Iris pigment epithelial cell (primary cell): ENCODE measurements at places on chromosomes 6 and 20.
A peak's percentile ranks its signal among the peaks of the same experiment; 100 is the strongest.

- DNase-seq: peak; percentile 59
These were observed 128.1 kb downstream of the ISM1 start for GRCh38 chr20:13349235-13349604.

- DNase-seq: no peak
These were observed 169.4 kb downstream of the ZDHHC14 start for GRCh38 chr6:157550114-157550989.

GRCh38 chr6:170504479-170504878, 48.6 kb downstream of the PSMB1 start:
- DNase-seq: no peak

DNA sequence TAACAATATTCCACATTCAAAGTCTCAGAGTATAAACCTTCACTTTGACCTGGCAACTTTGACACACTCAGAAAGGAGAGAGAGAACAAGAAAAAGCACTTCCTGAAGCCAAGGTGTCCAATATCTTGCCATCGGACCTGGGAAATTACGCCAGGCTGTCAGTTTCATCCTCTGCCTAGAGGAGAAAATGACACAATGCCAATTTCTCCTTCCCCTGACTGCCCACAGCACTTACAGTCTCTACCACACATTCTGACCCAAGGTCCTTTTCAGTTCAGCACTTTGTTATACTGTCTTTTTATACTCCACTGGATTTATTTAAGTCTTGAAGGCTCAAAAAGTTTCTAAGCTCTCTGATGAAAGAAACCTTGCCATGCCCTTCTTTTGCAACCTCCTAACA, 250.4 kb downstream of the GMPR start:
- no peak for DNase-seq

- peak; percentile 82 for DNase-seq
These were observed 41.4 kb downstream of the MCM8 start for GRCh38 chr20:5991623-5992441.

DNA sequence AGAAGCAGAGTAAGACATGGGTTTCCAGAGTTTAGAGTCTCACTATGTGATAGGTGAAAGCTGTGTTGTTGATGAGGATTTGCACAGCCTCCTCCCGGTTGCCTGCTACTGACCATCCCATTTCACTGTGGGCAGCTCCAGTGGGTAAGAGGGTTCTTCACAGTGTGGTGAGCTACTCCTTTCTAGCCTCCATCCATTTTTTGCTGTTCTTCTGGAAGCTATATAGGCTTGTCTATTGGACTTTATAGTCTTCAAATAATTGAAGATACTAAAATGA, 13.4 kb downstream of the UST start:
- no peak for DNase-seq

DNA sequence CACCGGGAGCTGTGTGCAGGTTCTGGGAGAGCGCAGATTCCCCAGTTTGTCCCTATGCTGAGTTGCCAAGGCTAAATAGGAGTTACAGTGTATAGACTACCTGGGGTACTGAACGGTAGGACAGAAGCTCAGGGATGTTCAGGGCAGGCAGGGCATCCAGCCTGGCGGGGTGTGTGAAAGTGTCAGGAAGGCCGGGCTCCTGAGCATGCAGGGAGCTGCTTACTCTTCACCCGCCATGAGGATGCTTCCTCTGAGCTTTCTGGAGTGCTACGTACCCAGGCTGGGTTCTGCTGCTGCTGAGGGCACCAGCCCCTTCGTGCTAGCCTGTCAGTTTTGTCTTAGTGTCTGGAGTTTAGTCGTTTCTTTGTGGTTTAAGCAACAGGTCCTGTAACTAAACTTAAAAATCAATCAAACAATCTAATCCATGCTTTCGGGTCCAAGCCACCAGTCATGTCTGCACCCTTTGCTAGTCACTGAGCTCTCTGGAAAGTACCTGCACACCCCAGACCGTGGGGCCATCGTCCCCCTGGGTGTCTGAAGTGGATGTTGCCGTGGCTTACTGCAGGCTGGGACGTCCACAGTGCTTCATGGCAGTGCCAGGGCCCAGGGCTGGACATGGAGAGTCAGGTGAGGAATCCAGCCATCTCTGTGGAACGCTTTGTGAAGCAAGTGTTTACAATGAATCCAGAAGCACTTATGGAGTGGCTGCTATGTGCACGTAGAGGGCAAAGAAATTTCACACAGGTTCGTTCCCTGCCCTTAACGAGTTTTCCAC, 220.3 kb upstream of the SNX9 start:
- no peak for DNase-seq

GRCh38 chr6:7282097-7282906, 30.7 kb downstream of the SSR1 start:
- no peak for DNase-seq

GRCh38 chr20:8431538-8432434, 299.7 kb downstream of the PLCB1 start:
- no peak for DNase-seq

DNA sequence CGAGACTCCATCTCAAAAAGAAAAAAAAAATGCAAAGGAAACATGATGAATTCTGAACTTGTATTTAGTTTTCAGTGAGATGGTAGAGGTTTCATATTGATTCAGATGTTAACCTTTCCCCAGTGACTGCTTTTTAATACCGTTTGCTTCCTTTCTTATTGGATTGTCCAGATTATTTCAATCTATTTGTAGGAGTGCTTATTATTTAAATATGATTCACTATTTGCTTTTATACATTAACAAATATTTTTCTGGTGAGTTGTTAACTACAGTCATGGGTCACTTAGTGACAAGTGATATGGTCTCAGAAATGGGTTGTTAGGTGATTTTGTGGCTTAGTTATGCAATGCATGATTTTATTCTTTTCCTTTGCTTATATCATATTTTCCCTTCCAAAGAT, 8.4 kb downstream of the PI3 start:
- no peak for DNase-seq

- DNase-seq: no peak
These were observed 13.6 kb downstream of the CDC5L start for GRCh38 chr6:44401138-44401537.

GRCh38 chr20:1041845-1042390, 39.8 kb upstream of the RSPO4 start:
- no peak for DNase-seq

DNA sequence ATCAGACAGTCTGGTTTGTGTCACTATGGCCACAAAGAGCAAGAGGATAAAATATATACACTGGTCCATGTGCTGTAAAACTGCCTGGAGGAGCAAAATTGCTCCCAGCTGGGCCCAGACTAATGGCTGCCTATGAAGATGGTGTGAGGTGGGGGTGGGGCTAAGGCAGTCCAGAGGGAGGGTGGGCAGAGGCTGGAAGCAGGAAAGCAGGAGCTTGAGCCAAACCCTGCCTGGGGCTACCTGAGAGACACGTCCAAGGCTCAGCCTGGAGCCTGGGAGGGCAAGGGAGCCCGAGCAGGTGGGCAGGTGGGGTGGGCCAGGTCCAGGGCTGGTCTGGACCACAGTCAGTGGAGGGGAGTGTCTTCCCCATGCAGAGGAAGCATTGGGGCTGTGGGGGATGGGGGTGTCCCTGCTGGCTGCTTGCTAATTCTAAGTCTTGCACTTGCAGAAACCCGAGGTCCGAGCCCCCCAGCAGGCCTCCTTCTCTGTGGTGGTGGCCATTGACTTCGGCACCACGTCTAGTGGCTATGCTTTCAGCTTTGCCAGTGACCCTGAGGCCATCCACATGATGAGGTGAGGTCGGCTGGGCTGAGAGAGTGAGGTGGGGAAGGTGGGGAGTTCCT, 9.5 kb downstream of the HSPA12B start:
- no peak for DNase-seq

GRCh38 chr6:12200015-12200564, 90.1 kb upstream of the EDN1 start:
- DNase-seq: no peak

- no peak for DNase-seq
These were observed 27.5 kb upstream of the INSM1 start for GRCh38 chr20:20340443-20340842.

DNA sequence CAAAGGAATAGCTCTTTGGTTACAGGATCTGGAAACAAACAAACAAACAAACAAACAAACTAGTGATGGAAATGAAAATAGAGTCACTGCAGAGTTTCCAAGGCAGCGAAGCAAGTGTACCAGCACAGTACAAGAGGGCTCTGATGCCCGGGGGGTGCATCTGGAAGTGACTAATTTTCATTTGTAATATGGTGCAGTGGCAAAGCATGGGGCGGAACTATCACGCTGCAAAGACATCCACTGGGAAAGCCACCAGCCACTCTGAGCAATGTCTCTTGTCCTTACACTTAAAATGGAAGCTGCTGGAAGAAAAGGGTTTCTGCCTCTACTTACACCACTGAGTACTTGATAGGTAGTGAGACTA, 44.4 kb upstream of the NEDD9 start:
- no peak for DNase-seq

GRCh38 chr6:137006056-137006455, 38.7 kb downstream of the IL20RA start:
- no peak for DNase-seq
